LHCN-M2 (cell line): ENCODE measurements at places on chromosomes 13 and 19. TPM values are rescaled to one million over a fixed set of nuclear protein-coding genes. Genes with fewer than 3 reads are reported as not detected.

CNN1 gene
- 0.58 and 1.0 TPM in 2 replicates for total RNA-seq

KCNRG gene
- 1.2 and 2.6 TPM in 2 replicates for total RNA-seq

CD177 gene
- not detected in 2 replicates for total RNA-seq

SEMA6B gene
- 9.7 and 30.7 TPM in 2 replicates for total RNA-seq

ATP4B gene
- total RNA-seq, result not detected in 2 replicates

KIR2DL1 gene
- not detected in 2 replicates for total RNA-seq

APC2 gene
- 0.11 and 0.64 TPM in 2 replicates for total RNA-seq

ZNF543 gene
- total RNA-seq, result 6.5 and 7.1 TPM in 2 replicates

TTYH1 gene
- total RNA-seq, result not detected in 2 replicates

PPFIA3 gene
- 7.9 and 9.8 TPM in 2 replicates for total RNA-seq

NOVA2 gene
- not detected in 2 replicates for total RNA-seq

ZIC2 gene
- total RNA-seq, result not detected in 2 replicates

B3GNT8 gene
- total RNA-seq, result not detected in 2 replicates

ENOX1 gene
- 2.9 and 7.7 TPM in 2 replicates for total RNA-seq

PCDH20 gene
- not detected in 2 replicates for total RNA-seq

AZU1 gene
- not detected in 2 replicates for total RNA-seq

FGF22 gene
- not detected in 2 replicates for total RNA-seq

RXFP2 gene
- not detected in 2 replicates for total RNA-seq

UNC13A gene
- total RNA-seq, result not detected in 2 replicates

GPR183 gene
- total RNA-seq, result 0.11 TPM in 1 of 2 replicates, not detected in the other

C2CD4C gene
- 0.29 and 0.32 TPM in 2 replicates for total RNA-seq

ZIC5 gene
- not detected in 2 replicates for total RNA-seq

RCBTB2 gene
- 21.0 and 22.2 TPM in 2 replicates for total RNA-seq

SAFB2 gene
- total RNA-seq, result 17.6 and 23.2 TPM in 2 replicates

FPR3 gene
- total RNA-seq, result not detected in 2 replicates

PSG1 gene
- 0.13 and 1.4 TPM in 2 replicates for total RNA-seq

GADD45GIP1 gene
- total RNA-seq, result 59.3 and 71.9 TPM in 2 replicates

ZNF471 gene
- 0.83 and 1.6 TPM in 2 replicates for total RNA-seq

RAB8A gene
- 76.9 and 78.5 TPM in 2 replicates for total RNA-seq

PNMA8B gene
- total RNA-seq, result 0.19 TPM in 1 of 2 replicates, not detected in the other

PLIN5 gene
- 0.06 TPM in 1 of 2 replicates, not detected in the other for total RNA-seq

GRIK5 gene
- 0.06 TPM in 2 replicates for total RNA-seq

CGB5 gene
- 1.1 TPM in 1 of 2 replicates, not detected in the other for total RNA-seq

LGALS14 gene
- not detected in 2 replicates for total RNA-seq

MEDAG gene
- 11.1 and 11.9 TPM in 2 replicates for total RNA-seq
